NCI-H774 (cell line): ENCODE measurements at places on chromosomes 11 and 22.

DNA sequence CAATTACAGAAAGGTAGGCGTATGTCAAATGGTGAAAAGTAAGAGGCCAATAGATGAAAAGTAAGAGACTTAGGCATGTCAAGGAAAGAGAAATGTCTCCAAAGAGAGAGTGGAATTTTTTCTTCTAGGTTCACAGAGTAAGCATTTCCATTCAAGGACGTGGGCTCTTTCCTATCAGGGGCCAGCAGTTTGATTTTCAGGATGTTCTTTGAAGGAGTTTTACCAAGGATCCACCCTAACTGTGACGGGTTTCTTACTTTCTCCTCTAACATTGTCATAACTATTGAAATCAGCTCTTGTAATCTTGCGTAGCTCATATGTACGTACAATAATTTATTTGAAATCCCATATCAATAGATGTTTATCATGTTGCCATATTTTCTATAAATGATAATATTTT is 2112.2 kb upstream of the RAG2 start:
- no peak for DNase-seq

DNA sequence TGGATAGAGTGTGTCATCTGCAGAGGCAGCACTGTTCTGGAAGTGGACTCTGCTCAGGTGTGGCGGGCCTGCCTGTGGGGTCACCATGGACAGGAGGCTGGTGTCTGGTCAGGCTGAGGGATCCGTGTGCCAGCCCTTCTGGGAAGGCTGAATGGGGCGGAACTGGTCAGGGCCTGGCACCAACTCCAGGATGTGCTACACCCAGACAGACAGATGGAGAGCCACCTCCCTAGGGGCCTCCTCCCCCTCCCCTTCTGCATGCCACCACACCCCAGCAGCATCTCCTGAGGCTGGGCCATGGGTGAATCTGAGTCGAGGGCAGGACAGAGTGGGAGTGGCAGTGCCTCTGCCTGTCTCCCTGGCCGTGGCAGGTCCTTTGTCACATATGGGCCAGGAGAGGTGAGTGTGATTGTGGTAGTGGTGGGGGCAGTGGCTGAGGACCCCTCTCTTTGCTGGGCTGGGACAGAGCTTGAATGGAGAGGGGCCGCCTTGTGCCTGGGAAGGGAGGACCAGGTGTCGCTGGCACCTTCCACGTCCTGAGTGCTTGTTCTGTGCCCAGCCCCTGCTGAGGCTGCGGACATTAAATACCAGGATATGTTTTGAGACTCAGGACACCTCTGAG is 29.1 kb downstream of the ST3GAL4 start:
- DNase-seq = no peak

GRCh38 chr11:2576111-2576510 is 123.7 kb downstream of the KCNQ1OT1 start:
- no peak for DNase-seq

DNA sequence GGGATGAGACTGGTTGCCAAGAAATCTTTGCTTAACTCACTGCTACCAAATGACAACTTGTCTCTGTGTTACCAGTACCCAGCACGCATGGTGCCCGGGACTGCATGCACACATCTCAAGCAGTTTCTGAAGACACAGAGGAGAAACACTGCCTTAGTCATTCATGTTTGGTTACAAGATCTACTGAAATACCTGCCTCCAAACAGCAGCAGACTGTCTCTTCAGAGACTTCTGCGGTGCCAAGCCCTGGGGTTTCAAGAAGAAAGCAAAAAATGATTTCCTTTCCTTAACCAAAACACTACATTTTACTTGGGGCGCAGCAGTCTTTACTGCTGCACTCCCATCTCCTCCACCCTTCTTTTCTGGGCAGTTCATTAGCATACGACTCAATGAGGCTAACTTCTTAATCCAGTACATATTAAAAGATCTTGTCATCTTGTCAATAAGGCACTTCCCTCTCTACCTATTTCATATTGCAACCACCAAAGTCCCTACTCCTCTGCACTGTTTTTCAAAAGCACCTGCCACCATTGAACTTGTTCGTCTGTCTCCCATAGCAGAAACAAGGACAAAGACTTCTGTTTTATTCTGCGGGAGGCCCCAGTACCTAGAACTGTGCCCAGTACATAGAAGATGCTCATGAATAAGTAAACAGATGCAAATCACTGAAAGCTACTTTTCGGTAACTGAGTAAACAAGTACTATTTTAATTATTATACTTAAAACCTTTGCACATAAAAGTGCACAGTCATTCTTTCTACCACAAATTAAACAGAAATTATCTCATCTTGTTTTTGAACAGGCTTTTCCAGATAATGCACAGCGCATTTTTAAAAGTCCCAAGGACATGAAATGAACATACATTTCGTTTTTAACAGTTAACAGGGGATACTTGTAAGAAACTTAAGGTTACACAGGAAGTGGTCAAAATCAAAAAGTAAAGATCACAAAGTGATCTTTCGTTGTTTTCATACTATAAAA is 4.0 kb downstream of the NAP1L4 start:
- DNase-seq = no peak
